Stimulated activated CD8-positive, alpha-beta memory T cell treated with anti-CD3 and anti-CD28 coated beads, Interleukin-7, amount 100 ng/mL, for 48 hours (primary cell): ENCODE measurements at places on chromosomes 1 and 21.

DNA sequence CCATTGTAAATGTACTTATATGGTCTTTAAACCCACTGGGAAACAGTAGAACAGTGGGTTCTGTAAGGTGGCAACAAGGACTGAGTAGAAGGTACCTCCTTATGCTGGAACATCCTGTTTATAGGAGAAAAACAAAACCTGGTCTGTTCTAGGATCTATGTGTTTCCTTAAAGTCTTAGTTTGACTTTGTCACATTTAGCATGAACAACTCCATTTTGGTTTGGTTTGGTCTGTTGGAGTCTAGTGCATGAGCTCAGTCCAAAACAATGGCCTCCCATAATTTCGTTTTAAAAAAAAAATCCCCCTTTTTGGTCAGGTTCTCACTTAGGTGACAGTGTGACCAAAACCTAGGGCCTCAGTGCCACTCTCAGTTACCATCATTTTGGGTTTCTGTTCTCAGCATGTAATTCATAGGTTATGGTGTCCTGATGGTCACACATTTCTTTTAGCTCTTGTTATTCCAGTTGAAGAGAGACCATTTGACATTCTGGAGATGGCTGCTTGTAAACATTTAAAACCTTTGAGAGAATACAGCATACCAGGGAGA, 66.4 kb upstream of the IL12RB2 start:
- no peak for DNase-seq

GRCh38 chr1:230138561-230139239, 71.7 kb downstream of the GALNT2 start:
- DNase-seq = no peak

DNA sequence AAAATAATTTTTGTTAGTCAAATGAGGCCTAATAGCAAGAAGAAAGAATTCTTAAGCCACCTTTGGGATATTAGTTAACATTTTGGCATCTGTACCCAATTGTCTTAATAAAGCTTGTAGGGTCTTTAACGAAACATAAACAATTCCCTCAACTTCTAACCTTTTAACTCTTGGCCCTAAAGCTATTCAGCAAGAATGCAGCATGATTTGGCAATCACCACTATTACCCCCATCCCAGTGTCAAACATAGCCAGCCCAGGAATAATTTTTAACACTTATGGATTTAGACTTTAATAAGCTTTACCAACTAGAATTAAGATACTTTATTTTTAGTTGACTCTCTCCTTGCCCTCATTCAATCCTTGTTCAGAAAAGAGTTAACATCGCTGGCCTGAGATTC, 2.5 kb upstream of the SLC16A4 start:
- DNase-seq = no peak

DNA sequence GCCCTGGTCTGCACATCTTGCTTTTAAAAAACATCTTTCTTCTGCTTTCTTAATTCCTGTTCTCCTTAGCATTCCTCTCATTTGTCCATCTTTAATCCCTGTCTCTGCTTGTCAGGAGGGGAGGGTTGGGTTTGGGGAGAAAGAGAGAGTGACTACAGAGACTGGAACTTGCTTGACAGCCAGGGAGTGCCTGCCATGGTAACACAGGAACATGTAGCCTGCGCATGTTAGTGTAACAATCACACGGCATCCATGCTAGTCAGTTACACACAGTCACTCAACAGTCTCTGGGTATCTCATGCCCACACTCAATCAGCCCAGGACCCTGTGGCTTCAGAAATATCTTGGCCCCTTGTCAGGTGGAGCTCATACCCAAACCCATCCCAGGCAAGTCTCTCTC, 818 bp upstream of the TFAP2E start:
- no peak for DNase-seq

DNA sequence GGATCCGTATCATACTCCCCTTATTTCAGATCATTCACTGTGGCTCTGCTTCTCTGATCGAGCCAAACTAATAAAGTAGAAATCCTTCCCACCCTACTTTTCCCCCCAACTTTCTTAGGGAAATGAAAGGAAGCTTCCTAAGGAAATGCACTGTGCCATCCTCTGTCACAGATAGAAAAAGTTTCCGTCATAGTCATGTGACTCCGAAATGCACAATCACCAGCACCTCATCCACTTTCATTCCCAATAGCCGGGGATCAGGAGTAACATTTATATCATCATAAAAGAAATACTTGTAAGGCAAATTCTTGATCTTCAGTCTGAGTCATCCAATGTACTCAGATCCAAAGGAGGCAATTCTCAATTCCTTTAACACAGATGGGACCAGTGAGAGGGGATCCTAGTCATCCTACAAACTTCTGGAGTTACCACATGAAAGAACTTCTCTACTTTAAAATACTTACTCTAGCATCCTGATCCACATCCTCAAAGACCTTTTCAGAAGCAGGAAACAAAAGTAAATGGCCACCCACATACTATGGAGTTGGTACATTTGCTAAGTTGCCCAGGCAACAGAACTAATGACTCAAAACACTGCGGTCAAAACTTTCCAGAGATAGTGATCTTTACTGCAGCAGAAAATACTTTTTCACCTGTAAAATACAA, 97.8 kb upstream of the ZC3H11B start:
- DNase-seq = no peak

GRCh38 chr21:42165901-42166300, 53.0 kb upstream of the ABCG1 start:
- no peak for DNase-seq

DNA sequence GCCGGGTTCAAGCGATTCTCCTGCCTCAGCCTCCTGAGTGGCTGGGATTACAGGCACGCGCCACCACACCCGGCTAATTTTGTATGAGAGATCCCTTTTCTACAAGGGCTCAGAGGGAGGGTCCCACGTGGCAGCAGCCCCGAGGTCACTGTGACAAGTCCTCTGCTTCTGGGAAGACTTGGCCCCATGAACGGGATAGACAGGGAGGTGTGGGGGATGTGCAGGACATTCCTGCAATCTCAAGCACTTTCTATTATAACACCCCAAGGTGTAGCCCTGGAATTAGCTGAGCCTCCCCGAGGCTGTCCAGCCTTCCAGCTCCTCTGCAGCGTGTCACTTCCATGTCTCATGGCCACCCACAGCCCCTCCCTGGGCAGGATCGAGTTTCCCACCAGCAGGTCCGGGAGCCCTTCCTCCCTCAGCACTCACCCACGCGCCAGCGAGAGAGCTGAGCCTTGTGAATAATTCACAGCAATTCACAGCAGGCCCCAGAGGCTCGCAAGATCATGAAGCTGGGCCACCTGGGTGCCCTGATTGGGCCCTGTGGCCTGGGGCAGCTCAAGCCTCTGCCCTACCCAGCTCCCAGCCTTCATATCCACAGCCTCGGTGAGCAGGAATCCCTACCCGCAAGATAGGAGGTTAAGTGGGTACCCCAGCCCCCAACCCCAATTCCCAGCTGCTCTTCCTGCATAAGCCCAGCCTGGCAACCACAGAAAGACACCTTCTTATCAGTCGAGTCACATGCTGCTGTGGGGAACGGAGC, 22.8 kb upstream of the RNU1-4 start:
- no peak for DNase-seq

DNA sequence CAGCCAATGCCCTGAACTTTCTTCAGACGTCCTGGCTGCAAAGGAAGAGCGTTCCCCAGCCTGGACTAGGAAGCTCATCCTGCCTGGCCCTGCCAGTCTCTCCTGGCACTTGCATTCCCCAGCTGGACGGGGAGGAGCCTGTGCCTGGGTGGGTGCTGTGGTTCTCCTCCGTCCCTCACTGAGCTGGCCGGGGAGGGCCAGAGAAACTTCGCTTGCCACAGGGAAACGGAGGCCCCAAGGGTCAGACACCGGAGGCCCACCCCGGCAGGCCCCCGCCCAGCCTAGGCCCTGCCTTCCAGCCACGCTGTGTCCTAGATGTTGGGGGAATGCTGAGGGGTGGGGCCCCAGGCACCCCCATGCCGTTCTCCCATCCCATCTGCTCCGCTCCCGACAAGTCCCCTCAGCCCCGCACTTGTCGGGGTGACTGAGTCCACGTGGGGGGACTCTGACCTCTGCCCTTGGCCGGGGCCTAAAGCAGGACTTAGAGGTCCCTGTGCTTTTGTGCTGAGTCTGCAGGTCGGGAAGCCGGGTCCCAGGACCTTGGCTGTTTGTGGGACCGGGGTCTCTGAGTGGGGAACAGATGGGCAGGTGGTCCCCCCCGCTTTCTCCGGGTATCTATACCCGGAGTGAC, 4.8 kb downstream of the FTCD start:
- no peak for DNase-seq

GRCh38 chr21:45488931-45489721, 53.1 kb downstream of the SLC19A1 start:
- DNase-seq = no peak

GRCh38 chr1:31010086-31010989, 55.2 kb downstream of the PUM1 start:
- no peak for DNase-seq

DNA sequence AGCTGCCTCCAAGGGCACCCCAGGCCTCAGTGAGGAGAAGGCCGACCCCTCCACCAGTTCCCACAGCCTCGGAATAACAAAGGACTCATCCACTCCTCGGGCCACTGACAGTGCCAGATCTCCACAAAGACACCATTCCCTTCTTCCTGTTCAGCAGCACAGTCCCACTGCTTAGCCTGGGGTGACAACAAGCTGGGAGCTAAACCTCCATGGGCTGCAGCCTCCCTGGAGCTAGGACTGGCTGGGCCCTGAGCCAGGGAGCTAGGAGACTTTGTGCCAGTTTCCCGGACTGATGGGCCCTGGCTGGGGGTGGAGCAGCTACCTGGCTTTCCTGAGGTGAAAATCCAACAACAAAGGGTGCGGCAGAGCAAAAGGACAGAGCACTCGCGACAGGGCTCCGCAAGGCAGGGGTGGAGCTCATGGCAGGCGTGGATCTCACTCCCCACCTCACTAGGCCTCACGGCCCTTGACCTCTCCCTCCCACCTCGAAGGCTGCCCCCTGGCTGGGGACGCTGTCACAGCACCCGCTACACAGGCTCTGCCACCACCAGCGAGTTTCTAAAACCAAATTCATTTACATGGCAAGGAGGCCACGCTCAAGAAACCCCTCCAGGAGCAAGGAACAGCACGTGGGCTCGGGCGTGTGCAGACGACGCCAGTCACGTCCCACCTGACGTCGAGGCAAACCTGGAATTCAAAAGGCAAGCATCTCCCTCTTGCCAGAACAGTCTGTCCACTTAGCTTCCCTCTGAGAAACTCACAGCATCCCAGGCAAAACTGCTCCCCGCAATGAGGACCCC, 13.8 kb downstream of the SLC35E2B start:
- peak; percentile 59 for DNase-seq

DNA sequence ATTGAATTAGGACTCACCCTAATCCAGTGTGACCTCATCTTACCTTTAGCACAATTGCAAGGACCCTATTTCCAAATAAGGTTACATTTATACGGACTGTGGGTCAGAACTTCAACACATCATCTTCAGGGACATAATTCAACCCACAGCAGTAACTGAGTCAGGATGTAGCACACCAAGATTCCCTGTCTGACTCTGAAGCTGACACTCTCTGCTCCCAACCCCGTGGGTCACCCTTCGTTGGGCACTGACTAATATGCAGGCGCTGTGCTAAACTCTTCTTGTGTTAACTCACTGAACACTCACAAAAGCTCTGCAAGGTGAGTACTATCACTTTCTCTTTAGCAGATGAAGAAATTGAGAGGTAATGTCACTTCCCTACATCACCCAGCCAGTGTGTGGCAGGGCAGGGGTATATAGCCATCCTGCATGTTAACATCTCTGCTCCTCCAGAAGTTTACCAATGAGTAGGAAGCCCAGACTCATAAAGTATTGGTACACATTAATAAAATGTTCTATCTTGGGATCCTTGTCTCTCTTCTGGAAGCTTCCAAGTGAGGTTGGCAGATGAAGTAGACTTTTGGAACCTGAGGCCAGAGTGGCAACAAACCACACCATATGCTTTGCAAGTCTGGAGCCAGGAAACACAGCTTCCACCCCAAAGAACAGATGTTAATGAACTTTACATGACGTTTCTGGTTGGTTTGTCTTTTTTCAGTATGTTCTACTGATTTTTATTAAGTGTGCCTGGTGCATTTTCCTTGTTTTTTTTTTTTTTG, 139.2 kb upstream of the KLHDC7A start:
- no peak for DNase-seq

GRCh38 chr1:30731806-30732276, 8.5 kb upstream of the MATN1 start:
- DNase-seq = no peak

DNA sequence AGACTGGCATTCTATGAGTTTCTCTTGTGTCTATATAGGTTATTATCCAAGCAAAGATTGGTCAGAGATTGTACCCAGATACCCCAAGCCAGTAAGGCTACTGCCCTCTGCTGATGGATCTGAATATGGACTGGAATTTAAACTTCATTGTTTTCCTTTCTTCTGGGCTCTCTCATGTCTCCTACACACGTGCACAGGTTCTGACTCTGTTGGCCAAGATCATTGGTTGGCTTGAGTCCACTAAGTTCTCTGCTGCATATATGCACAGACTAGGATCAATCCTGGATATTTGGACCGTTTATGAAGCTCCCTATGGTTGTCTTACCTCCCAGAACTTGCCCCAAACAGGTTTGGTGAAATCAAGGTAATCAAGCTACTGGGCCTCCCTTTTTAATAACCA, 69.7 kb downstream of the CC2D1B start:
- DNase-seq = no peak

DNA sequence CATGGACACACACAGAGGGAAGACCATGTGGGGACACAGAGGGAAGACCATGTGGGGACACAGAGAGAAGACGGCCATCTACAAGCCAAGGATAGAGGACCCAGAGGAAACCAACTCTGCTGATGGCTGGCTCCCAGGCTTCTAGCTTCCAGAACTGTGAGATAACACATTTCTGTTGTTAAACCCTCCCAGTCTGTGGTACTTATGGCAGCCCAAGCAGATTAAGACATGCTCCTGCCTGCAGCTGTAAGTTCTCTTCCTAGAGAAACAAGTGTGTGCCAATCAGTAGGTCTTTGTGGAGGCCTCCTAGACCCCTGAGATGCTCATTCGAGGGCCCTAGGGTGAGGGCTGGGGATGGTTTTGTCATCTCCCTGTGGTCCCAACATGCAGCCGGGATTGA, 2.7 kb downstream of the AGT start:
- no peak for DNase-seq

DNA sequence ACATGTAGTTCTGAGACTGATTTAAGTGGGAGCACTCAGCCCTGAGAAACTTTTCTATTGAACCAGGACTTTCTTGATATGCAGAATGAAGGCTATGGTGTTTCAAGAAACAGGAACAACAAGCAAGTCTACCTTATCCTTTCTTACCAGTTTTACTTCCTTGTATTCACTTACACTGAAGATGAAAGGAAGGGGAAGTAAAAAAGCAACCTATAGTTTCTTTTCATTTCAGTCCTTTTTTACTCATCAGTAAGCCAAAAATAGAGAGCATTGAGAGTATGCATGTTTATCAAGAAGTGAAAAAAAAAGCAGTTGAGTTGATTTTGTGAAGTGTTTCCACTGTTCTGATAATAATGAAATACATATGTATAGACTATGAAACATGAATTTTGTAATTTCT, 1010.3 kb downstream of the AMY1C start:
- DNase-seq = no peak

GRCh38 chr21:32411350-32412161, 950 bp upstream of the EVA1C start:
- peak; percentile 45 for DNase-seq
